ENCODE measurements at places on chromosomes 6 and 20. TPM values are rescaled to one million over a fixed set of nuclear protein-coding genes. Genes with fewer than 3 reads are reported as not detected.

Gene TRAM2
- 56.7 TPM for total RNA-seq

Gene NOX3
- total RNA-seq, result not detected

Gene NRN1
- not detected for total RNA-seq

Gene RIPOR2
- total RNA-seq, result 0.22 TPM

Gene RNF182
- total RNA-seq, result 2.3 TPM

Data from placental pericyte (primary cell).